ENCODE measurements at places on chromosomes 6 and 20.
A peak's percentile ranks its signal among the peaks of the same experiment; 100 is the strongest.

DNA sequence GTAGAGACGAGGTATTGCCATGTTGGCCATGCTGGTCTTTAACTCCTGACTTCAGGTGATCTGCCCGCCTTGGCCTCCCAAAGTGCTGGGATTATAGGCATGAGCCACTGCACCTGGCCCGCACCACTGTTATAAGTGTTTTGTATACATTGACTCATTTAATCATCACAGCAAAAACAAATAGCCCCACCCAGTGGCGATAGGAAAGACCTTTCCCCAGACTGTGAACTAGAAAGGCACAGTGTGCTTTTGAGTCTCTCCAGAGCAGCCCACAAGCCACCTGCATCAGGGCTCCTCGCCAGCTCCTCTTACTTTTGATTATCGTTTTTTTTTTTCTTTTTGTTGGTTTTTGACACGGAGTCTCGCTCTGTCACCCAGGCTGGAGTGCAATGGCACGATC is 27.9 kb upstream of the ZFP64 start:
- DNase-seq = no peak

DNA sequence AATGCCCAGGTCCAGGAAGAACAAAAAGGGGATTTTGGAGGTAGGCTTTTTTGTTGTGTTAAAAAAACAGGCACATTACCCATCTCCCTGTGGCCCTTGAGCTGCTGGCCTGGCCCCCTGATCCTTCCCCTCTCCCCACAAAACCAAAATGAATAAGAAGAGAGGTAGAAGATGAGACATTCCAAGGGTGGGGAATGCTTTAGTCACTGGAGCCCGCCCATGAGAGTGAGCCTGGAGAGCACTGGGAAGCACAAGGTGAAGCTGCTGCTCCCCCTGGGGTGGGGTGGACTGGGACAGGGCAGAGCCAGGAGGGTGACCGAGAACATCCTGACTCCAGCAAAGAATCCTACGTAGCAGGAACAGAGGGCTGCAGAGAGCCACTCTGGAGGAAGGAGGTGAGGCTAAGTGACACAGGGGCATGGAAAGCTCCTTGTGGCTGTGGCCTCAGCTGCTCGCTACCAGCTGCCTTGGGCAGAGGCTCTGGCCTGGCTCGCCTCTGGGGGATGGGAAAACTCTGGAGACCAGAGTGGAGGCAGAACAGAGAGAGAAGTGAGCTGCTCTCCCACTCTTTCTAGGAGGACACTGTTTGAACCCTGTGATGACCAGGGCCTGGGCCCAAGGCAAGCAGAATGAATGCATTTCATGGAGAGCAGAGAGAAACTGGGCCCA is 48.3 kb downstream of the AKAP7 start:
- no peak for DNase-seq

GRCh38 chr6:129191235-129191634 is 308.3 kb downstream of the LAMA2 start:
- DNase-seq = no peak

DNA sequence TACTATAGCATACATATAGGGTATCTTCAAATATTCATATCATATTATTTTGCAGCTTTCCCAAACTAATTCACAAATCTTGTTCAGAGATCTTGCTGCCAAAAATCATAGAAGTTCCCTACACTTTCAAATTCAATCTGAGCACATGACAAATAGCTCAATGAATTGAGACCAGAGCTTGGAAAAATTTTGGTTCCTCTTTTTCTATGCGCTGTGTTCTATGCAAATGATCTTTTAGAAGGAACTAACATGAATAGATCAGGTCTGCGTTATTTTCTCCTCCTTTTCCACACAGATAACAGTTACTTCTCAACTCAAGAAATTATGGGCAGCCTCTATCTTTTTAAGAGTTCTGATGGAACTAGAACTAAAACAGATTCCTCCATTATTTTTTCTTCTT is 316.3 kb downstream of the ARHGAP18 start:
- peak; percentile 59 for DNase-seq

DNA sequence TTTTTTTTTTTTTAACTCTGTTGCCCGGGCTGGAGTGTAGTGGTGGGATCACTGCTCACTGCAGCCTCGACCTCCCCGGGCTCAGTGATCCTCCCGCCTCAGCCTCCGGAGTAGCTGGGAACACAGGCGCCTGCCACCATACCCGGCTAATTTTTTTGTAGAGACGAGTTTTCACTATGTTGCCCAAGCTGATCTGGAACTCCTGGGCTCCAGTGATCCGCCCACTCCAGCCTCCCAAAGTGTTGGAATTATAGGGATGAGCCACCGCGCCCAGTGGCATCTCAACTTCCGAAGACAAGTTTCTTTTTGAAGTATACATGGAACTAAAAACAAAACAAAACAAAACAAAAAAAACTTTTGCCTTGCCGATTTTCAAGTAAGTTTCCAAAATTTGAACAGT is 66.6 kb upstream of the ZNF184 start:
- DNase-seq = no peak

- DNase-seq = no peak
Measured at GRCh38 chr20:4083098-4083865, 67.9 kb upstream of the RNF24 start.

- DNase-seq = no peak
Measured at GRCh38 chr6:104506429-104506828, 353.3 kb downstream of the HACE1 start.

- DNase-seq = no peak
Measured at GRCh38 chr6:52868240-52868639, 27.6 kb upstream of the GSTA5 start.

DNA sequence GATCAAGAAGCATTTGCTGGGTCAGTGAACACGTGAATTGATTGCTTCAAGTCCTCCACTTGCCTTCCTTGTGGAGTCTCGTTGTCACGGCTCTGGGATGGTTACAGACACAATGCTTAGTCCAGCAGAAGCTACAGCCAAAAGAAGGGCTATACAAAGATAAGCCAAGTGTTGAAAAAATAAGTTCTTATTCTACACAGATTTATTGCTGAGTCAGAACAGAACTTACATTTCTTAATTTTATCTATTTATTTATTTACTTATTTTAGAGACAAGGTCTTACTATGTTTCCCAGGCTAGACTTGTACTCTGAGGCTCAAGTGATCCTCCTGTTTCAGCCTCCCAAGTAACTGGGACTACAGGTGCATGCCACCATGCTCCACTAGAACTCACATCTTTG is 199.0 kb downstream of the MYLK4 start:
- no peak for DNase-seq

DNA sequence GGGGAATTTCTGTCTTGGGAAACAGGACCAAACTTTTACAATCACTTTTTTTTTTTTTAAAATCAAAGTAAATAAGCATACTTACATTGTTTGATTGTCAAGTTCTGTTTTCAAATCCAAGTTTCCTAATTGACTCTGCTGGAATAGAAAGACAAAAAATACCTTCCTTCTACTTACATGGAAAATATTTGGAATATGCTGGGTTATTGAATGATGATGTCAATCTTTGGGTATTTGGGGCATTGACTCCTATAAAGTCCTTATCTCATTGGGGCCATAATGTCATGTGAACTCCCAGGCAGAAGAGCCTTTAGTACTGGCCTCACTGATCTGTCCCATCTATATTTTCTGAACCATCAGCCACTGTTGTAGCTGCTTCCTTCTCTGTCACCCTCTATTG is 122.6 kb upstream of the NOX3 start:
- DNase-seq = no peak

GRCh38 chr20:21571841-21572690 is 58.2 kb upstream of the NKX2-2 start:
- peak; percentile 23 for DNase-seq

DNA sequence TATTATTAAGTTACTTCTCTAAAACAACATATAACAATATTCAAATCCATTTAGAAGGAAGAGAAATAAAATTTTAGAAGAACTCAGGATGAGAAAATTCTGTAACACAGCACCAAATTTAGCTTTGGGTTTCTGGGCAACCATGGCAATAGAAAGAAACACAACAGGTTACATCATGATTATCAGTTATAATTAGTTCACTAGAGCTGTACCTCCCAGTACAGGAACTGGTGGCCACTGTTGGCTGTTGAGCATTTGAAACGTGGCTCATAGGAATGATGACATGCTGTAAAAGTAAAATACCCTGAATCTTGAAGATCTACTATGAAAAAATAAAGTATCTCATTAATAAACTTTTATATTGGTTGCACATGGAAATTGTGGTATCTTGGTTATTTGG is 23.7 kb upstream of the MAP3K4 start:
- no peak for DNase-seq

DNA sequence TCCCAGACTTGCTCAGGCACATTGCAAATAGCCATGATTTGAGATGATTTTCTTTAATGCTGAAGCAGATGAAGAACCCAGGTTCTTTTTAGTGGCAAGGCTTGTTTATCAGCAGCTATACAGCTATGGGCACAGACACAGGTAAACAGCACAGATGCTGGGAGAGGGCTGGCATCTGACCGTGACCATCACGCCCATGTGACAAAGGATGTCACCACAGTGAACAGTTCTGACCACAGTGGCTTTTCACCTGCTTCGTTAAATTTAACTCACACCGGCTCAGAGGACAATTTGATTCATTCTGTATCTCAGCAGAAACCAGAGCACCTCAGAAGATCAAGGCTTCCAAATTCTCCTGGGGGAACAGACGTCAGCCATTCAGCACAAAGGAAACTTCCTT is 142.6 kb downstream of the CDH26 start:
- no peak for DNase-seq

DNA sequence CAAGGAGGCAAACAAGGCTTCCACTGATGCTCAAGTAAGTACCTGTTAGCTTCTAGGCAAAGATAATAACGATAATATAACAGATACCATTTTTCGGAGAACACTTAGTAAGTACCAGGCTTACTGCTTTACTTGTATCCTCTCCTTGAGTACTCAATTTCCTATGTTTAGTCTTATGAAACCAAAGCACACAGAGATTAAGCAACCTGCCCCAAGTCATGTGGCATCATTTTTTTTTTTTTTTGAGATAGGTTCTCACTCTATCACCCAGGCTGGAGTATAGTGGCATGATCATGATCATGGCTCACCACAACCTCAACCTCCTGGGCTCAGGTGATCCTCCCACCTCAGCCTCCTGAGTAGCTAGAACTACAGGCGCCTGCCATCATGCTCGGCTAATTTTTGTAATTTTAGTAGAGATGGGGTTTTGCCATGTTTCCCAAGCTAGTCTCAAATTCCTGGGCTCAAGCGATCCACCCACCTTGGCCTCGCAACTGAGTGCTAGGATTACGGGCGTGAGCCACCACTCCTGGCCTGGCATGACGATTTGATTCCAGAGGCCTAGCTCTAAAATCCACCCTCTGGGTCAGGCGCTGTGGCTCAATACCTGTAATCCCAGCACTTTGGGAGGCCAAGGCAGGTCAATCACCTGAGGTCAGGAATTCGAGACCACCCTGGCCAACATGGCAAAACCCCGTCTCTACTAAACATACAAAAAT is 14.0 kb downstream of the SPAG4 start:
- no peak for DNase-seq

GRCh38 chr20:40427026-40427425 is 262.0 kb downstream of the MAFB start:
- no peak for DNase-seq

DNA sequence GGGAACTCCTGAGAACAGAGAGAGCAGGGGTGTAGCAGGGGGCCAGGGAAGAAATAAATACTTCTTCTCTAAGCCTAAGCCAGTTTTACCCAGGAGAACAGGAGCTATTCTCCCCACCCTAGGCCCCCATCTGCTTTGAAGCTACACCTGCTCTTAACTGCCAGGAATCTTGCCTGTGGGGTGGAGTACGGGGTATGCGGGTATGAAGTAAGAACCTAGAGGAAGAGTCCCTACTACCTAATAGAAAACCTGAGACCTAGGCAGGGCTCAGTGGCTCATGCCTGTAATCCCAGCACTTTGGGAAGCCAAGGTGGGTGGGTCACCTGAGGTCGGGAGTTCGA is 1.5 kb downstream of the SLC29A1 start:
- DNase-seq = no peak

GRCh38 chr6:27251606-27252251 is 4.2 kb downstream of the PRSS16 start:
- DNase-seq = peak; percentile 78

DNA sequence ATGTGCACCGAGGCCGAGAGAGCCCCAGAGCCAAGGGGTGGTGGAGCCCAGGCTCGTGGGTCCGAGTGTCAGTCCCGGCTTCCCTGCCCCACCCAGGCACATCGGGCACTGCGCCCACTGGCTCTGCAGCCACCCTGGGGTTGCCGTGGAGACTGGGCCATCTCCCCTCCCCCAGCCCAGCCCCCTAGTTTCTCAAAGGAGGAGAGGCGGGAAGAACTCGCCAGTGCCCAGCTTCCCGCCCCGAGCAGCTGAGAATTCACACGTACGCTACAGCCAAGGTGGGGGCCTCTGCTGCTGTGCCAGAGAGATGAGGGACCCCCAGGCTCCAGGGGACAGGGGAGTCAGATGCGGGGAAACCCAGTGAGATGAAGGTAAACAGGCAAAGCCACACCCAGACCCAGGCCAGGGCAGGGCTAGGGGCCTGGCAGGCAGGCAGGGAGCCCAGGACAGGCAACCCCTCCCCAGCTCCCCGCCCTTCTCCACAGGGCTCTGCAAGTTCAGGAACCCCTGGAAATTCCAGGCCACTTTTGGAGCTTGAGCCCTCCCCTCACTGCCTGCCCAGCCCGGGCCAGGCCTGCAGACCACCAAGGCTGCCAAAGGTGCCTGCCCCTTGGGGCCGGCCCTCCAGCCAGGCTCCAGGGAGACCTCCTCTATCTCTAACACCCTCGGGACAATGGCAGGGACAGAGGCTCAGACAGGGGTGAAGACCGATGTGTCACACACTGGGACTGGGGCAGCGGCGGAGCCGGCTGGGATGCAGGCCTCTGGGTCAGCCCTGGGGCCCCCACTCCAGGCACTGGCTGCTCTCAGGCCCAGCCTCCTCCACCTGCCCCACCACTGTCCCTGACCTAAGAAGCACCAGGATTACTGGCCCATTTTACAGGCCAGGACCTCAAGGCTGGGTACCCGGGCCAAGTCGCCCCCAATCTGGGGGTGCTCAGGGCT is 6.0 kb downstream of the LAMA5 start:
- DNase-seq = no peak

DNA sequence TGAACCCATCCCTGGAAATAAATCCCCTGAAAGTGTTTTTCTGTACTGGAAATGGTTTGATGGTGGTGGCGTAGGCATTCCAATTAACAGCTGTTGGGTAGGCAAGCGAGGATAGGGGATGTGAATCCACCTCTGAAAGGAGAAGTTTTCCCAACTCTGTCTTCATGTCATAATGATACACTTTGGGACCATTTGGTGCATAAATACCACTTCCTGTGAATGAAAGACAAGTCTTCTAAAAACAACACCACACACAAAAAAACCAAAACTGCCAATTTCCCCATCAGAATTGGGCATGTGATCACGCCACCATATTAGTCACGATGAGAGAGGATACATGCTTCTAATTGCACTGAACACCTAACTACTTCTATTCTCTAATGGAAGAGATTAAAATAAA is 6.4 kb downstream of the VNN2 start:
- peak; percentile 37 for DNase-seq

- DNase-seq = no peak
Measured at GRCh38 chr20:5361176-5361575, 44.4 kb upstream of the PROKR2 start.

All from B cell (primary cell).